ENCODE measurements at places on chromosomes 1 and 21.

GRCh38 chr1:164702216-164702615 lies 143.2 kb downstream of the PBX1 start:
- no peak for DNase-seq

DNA sequence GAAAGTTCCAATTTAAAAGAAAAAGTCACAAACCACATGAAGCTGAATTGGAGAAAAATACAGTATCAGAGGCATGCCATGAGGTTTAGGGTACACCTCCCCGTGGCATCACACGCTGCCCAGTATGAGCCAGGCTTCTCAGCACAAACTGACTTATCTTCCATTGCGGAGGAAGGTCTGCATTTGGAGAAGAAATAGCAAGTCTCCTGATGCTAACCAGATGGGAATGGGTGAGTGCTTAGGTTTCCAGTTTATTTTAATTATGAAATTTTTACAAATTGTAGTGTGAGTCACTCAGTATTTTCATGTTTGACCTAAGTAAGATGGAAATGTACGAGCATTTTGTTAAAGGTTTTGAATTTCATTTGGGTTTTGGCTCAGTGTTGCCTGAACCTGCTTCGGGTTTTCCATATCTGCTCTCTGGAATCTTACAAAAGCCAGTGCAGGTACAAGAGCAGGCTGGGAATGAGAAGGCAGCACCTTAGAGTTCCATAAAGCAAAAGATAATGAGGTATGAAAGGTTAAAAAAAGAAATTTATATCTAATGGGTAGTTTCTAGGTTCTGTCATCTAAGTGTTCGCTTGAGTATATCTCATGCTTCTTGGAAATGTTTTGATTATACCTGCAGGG lies 213.9 kb downstream of the PATJ start:
- DNase-seq, result no peak

DNA sequence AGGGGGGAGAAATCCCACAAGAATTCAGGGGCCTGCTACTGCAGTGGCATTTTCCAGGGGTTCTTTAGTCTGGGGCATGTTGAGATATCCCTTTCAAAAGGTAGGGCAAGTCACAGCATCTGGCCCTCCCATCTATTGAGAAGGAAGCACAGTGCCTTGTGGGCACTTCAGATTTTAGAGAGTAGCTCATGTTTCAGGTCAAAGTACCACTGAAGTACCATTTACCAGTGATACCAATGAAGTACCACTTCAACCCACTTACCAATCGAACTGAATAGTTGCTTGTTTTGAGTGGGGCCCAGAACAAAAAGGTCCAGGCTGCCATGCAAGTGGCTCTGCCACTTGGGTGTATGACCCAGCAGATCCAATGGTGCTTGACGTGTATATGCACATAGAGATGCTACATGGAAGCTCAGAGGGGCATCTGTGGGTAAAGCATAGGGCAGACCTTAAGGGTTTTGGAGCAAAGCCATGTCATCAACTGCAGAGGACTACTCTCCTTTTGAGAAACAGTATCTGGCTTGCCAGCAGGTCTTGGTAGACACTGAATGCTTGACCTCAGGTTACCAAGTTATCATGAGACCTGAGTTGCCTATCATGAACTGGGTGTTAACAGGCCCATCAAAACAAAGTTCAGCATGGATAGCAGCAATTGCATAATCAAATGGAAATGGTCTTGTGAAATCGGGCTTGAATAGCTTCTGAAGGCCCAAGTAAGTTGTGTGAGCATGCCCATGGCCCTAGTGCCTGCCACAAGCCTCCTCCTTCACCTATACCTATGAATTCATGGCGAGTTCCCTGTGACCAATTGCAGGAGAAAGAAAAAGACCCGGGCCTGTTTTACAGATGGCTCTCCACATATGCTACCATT lies 23.5 kb downstream of the PLA2G2D start:
- DNase-seq, result no peak

DNA sequence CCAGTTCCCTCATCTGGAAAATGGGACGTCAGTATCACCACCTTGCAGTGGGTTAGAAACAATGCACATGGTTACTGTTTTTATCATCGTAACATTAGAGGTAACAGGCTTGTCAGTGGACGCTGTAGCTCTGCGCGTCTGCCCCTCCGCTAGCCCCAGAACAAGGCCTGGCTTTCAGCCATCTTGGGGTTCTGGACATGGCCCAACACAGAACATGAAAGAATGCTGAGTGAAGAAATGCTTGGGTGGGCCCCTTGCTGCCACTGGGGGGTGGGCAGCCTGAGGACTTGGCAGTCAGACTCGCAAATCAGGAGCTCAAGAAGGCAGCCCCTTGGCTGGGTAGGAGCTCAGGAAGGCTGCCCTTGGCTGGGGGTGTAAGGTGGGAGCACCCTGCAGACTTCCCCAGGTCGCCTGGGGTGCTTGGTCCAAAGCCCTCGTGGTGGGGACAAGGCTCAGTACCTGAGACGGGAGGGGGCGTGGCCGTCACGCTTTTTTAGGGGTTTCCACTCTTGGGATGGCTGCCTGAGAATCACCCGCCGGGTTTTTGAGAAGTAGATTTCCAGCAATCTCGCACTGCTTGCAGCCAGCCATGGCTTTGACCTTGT lies 51.7 kb downstream of the SLC37A1 start:
- no peak for DNase-seq

GRCh38 chr21:35231090-35231489 lies 182.0 kb upstream of the RUNX1 start:
- DNase-seq, result no peak

DNA sequence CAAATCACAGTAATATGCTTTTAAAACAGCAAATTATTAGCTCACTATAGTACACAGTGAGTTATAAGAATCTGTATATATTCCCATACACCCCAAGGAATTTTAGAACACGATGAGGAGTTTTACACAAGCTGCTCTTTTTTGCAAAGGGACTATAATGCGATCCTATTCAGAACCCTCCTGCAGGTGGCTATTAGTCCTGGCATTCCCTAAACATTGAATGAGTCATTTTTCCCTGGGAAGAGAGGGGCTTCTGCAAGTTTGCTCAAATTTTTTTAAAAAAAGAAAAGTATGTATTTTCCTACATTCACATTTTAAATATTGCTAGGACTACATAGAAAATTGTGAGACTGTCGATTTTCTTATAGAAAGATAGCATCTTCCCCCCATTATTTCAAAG lies 106.3 kb downstream of the COL11A1 start:
- DNase-seq, result no peak

GRCh38 chr1:17170571-17170970 lies 34.4 kb upstream of the PADI1 start:
- DNase-seq, result no peak
